H9 (cell line): ENCODE measurements at places on chromosomes 3 and 15. TPM values are rescaled to one million over a fixed set of nuclear protein-coding genes. Genes with fewer than 3 reads are reported as not detected.
A peak's percentile ranks its signal among the peaks of the same experiment; 100 is the strongest.

Gene POPDC2
- 0.37 and 0.97 TPM in 2 replicates for total RNA-seq

Gene ABCF3
- total RNA-seq: 56.1 and 58.4 TPM in 2 replicates

Gene MEGF11
- 1.2 and 1.6 TPM in 2 replicates for total RNA-seq

Gene HGD
- total RNA-seq: 0.33 TPM in 1 of 2 replicates, not detected in the other

Gene MESP2
- total RNA-seq: 0.28 TPM in 1 of 2 replicates, not detected in the other

Gene MESP1
- not detected in 2 replicates for total RNA-seq

Gene NOX5
- total RNA-seq: 0.04 TPM in 1 of 2 replicates, not detected in the other

Gene NDUFB5
- total RNA-seq: 78.9 and 84.5 TPM in 2 replicates

Gene AGBL1
- not detected in 2 replicates for total RNA-seq

Gene MON1A
- 10.0 and 10.9 TPM in 2 replicates for total RNA-seq

Gene MINDY4B
- not detected in 2 replicates for total RNA-seq

Gene PODXL2
- total RNA-seq: 24.6 and 24.8 TPM in 2 replicates

Gene LRRC49
- total RNA-seq: 8.3 and 9.3 TPM in 2 replicates

GRCh38 chr3:124832782-124833709 lies 54.1 kb downstream of the ITGB5 start:
- H3K4me1 ChIP-seq: peaks cover 23% of the 10 kb centered on the region
- no peaks in the 10 kb centered on the region for H3K27me3 ChIP-seq
- peaks cover 26% of the 10 kb centered on the region for H3K36me3 ChIP-seq
- no peak overlapping the region for H3K27ac ChIP-seq

GRCh38 chr3:115986555-115987207 lies 363.4 kb downstream of the GAP43 start:
- no peak overlapping the region for H3K4me3 ChIP-seq
- H3K36me3 ChIP-seq: no peaks in the 10 kb centered on the region
- 0 out of 2 replicates have a peak, but pooled peaks cover 2% of the 10 kb centered on the region for H3K4me1 ChIP-seq
- no peaks in the 10 kb centered on the region for H3K27me3 ChIP-seq

GRCh38 chr3:126758026-126758425 lies 54.0 kb downstream of the CHCHD6 start:
- H3K4me1 ChIP-seq: no peaks in the 10 kb centered on the region
- H3K27ac ChIP-seq: no peak overlapping the region
- H3K27me3 ChIP-seq: no peaks in the 10 kb centered on the region
- H3K36me3 ChIP-seq: no peaks in the 10 kb centered on the region
- H3K4me3 ChIP-seq: no peak overlapping the region

GRCh38 chr3:59764171-59764570 lies 714.3 kb upstream of the CFAP20DC start:
- DNase-seq: no peak
- H3K27me3 ChIP-seq: no peaks in the 10 kb centered on the region; the same call in 1 of the 2 replicates

GRCh38 chr15:37619358-37620042 lies 314.9 kb upstream of the TMCO5A start:
- H3K27ac ChIP-seq: no peak overlapping the region
- no peaks in the 10 kb centered on the region for H3K4me1 ChIP-seq
- no peaks in the 10 kb centered on the region for H3K36me3 ChIP-seq
- H3K4me3 ChIP-seq: no peak overlapping the region

DNA sequence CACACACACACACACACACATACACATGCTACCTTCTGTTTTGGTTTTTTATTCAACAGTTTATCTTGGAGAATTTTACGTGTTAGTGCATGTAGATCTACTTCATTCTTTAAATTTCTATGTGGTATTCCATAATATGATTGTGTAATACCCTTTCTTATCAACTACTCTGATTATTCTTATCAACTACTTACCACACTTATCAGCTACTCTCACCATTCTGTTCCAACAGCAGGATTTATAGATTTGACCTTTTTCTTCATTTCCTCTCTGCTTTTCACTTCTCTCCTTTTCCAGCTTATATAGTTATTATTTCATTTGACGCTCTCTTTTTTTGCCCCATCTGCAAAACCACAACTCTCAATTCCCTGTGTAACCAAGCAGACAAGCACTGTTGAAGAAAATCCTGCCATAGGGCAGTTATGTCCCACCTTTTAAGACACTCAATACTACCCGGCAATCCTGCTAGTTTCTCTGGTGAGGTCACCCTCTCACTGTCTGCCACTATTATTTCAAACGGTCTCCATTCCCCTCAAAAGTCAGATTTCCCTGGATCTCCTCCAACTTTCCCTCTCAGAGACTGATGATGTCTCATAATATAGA lies 56.9 kb upstream of the SATB1 start:
- H3K27ac ChIP-seq: no peak overlapping the region
- no peak for DNase-seq
- H3K27me3 ChIP-seq: no peaks in the 10 kb centered on the region
- no peaks in the 10 kb centered on the region for H3K36me3 ChIP-seq
- no peak overlapping the region for H3K4me3 ChIP-seq

- H3K4me1 ChIP-seq: peaks cover 4% of the 10 kb centered on the region; the same call in 1 of the 2 replicates
- no peak overlapping the region for H3K27ac ChIP-seq
- H3K27me3 ChIP-seq: no peaks in the 10 kb centered on the region
- no peaks in the 10 kb centered on the region for H3K36me3 ChIP-seq
These were observed 37.9 kb upstream of the DLG1 start for GRCh38 chr3:197336348-197336747.

- no peaks in the 10 kb centered on the region for H3K36me3 ChIP-seq
- DNase-seq: no peak
- H3K4me3 ChIP-seq: no peak overlapping the region
- H3K27me3 ChIP-seq: no peaks in the 10 kb centered on the region
- no peaks in the 10 kb centered on the region; the same call in 1 of the 2 replicates for H3K4me1 ChIP-seq
- no peak overlapping the region for H3K27ac ChIP-seq
These were observed 252.6 kb downstream of the PLCL2 start for GRCh38 chr3:17137321-17137826.

- no peak overlapping the region for H3K4me3 ChIP-seq
- no peak for DNase-seq
- H3K27me3 ChIP-seq: no peaks in the 10 kb centered on the region
- H3K4me1 ChIP-seq: no peaks in the 10 kb centered on the region; the same call in 1 of the 2 replicates
- H3K27ac ChIP-seq: no peak overlapping the region
- H3K36me3 ChIP-seq: no peaks in the 10 kb centered on the region
These were observed 54.3 kb upstream of the ACP3 start for GRCh38 chr3:132262956-132263355.

GRCh38 chr3:54951405-54951804 lies 23.5 kb upstream of the LRTM1 start:
- H3K27ac ChIP-seq: no peak overlapping the region
- peaks cover 11% of the 10 kb centered on the region for H3K4me1 ChIP-seq

DNA sequence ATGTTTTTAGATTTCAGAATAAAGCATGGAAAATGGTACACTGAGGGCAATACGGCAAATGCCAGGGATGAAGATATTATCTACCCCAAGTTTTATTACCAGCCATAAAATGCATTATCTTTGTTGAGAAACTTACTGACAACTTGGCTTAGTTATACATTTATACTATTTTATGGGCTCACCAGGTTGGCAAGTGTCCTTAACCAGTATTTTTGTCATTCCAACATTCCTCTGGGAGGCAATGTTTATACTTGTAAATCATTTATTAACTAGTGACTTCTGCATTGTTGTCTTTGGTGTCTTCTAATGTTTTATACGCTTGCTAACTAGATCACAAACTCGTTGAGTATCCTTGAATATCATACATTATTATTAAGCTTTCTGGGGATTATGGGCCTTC lies 18.0 kb upstream of the ADGRG7 start:
- H3K4me1 ChIP-seq: no peaks in the 10 kb centered on the region
- no peak overlapping the region for H3K4me3 ChIP-seq
- DNase-seq: no peak
- peaks cover 2% of the 10 kb centered on the region; the same call in 2 of the 3 replicates for H3K36me3 ChIP-seq
- H3K27ac ChIP-seq: no peak overlapping the region

DNA sequence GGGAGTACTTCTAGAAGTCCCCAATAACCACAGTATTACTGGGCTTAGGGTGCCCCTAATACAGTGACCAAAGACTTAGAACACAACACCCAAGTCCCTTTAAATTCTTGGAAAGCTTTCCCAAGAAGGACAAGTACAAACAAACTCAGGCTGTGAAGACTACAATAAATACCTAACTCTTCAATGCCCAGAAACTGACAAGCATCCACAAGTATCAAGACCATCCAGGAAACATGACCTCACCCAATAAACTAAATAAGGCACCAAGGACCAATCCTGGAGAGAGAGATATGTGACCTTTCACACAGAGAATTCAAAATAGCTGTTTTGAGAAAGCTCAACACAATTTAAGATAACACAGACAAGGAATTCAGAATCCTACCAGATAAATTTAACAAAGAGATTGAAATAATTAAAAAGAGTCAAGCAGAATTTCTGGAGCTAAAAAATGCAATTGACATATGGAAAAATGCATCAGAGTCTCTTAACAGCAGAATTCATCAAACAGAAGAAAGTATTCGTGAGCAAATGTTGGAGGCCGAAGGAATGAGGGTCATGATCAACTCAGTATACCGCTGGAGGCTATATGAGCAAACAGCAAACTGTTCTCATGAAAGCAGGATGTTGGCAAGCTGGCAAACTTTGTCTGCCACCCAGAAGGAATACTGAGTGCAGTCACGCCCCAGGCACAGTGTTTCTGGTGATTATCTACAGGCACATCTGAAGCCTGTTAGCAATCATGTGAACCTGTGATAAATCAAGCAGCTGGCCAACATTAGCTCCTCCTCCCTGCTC lies 87.0 kb upstream of the NECTIN3 start:
- H3K27me3 ChIP-seq: no peaks in the 10 kb centered on the region
- DNase-seq: no peak
- no peaks in the 10 kb centered on the region for H3K4me1 ChIP-seq
- H3K4me3 ChIP-seq: no peak overlapping the region

DNA sequence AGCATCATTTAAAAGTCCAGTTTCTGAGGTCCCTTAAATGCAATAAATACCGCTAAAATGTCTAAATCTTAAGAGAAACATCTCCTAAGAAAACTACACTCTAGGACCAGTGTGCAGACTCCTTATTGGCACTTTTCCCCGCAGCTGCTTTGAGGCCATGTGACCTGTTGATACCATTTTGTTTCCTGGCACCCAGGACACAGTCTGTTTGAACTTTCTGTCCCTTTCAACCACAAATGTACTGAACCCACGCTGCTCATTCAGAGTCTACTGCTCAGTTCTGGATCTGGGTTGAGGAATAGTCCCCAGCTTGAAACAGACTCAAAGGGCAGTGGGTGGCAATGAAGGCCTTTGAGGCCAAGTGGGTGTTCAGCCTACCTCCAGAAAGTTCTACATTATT lies 17.1 kb downstream of the LDHAL6B start:
- H3K27ac ChIP-seq: no peak overlapping the region
- H3K4me1 ChIP-seq: no peaks in the 10 kb centered on the region
- H3K4me3 ChIP-seq: no peak overlapping the region
- H3K27me3 ChIP-seq: no peaks in the 10 kb centered on the region

GRCh38 chr3:26625187-26625586 lies 2.6 kb downstream of the LRRC3B start:
- H3K27me3 ChIP-seq: peaks cover 46% of the 10 kb centered on the region
- DNase-seq: peak; percentile 52
- H3K36me3 ChIP-seq: no peaks in the 10 kb centered on the region
- H3K4me1 ChIP-seq: peaks cover 2% of the 10 kb centered on the region; the same call in 1 of the 2 replicates
